GOT3 (cell line): ENCODE measurements at places on chromosomes 5 and 9.

DNA sequence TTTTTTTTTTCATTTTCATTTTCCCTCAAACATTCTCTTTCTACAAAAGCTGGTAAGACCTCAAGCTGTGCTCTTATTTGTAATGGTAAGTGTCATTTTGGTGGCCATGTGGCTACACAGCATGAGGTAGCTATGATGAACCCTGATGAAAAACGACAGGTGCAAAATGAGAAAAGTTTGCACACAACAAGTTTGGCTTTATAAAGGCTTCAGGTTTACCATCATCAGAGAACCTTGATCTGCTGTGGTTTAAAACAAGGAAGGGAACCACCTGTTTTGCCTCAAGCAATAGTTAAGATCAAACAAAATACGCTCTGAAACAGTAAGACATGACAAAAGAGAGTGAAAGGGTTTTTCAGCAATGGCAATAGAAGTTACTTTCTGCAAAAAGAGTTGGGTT, 1124.6 kb upstream of the ACO1 start:
- DNase-seq: no peak

DNA sequence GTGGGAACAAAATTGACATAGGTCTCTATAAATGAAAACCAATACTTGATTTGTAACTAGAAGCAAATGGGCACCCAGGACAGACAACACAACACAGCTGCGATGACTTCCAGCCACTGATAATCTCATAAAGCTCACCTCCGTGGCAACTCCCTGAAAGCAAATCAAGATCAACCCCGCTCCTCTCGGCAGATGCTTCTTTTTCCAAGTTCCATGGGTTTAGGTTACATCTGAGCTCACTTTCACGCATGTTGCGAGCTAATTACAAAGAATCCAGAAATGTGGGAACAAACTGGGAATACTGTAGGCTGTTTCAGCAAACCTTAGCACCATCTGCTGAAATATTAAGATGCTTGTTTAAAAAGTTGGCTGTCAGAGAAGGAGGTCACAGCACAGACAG, 153.9 kb downstream of the ELAVL2 start:
- no peak for DNase-seq

- DNase-seq: no peak
These were observed 11.4 kb upstream of the ARHGAP26 start for GRCh38 chr5:142758796-142759145.

DNA sequence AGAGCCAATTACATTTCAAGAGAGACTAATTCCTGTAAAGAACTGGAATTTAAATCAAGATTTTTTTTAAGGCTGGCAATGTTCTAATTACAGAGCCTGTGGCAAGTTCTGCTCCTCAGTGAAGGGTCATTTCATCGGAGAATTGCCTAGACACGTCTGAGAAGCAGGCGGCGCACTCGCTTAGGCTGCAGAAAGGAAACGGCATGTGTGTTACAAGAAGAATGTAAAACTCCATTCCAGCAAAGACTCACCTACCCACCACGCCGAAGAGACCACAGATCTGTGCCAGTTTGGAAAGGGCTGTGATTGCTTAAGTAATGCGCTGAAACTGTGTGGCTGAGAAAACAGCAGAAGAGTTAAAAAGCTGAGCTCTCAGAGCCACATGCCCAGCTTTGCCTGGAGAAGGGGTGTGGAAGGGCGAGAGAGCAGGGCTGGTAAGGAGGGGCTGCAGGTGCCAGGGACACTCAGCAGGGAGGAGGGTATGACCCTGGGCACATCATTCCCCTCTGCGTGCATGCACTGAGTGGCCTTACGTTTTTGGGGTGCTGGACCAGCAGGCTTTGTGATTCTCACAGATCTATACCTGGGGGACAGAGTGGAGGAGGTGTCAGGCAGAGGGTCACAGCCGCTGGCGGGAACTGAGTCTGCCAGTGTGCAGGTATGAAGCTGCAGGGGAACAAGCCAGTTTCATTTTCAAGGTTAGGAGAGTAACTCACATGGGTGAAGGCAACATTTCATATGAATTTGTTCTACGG, 17.8 kb upstream of the SLC25A51 start:
- no peak for DNase-seq

- no peak for DNase-seq
These were observed 274.1 kb upstream of the C9orf72 start for GRCh38 chr9:27847380-27847779.

DNA sequence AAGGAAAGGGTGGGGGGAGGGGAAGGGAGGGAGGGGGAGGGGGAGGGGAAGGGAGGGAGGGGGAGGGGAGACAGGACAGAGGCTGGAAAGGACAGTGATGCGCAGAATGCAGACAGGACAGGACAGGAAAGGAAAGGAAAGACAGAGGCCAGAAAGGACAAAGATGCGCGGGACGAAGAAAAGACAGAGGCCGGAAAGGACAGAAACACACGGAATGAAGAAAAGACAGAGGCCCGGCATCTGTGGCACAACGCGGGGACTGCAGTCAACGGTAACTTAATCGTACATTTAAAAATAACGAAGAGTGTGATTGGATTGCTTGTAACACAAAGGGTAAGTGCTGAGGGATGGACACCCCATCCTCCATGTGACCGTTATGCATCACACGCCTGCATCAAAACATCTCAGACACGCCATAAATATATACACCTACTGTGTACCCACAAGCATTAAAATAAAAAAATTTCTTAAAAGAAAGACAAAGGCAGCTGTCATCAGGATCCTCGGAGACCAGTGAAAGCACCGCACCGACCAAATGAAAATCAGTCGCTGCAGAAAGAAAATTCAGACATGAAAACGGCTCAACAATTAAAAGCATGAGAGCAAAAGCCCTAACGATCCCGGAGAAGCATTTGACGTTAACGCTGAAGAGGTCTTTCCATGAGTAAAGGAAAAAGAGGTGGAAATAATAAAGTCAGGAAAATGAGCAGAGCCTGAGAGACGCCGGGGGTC, 52.9 kb upstream of the EXOC3 start:
- DNase-seq: no peak

DNA sequence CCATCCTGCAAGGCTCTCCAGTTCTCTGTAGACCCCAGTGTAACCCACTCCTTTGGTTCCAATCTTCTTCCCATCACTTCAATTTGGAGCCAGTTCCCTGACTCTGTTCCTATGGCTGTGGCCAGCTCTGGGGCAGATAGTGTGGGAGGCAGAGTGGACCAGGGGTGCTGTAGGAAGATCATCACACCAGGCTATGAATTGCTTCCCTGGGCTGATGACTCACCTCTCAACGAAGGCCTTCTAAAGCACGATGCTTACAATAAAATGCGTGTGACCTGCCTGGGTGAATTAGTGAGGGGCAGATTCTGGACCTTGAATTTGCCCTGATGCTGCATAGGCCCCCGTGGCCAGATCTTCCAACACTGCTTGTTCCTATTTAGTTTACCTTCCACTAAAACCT, 289.7 kb downstream of the FBXL7 start:
- DNase-seq: no peak

- no peak for DNase-seq
These were observed 51.9 kb upstream of the JAK2 start for GRCh38 chr9:4933177-4933576.

DNA sequence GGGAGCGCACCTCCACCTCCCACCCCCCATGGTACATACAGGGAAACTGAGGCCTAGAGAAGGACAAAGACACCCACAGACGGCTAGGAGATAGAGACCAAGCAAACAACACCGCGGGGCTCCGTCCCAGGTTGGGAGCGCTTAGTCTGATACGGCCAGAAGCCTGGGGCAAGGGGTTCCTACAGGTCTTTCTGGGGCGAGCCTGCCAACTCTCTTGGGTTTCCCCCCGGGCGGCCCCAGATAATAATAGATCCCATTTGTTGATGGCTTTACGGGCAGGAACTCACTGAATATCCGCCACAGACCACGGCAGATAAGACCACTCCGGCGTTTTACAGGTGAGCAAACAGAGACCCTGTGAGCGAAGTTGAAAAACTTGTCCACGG, 5.0 kb upstream of the EBF1 start:
- no peak for DNase-seq

DNA sequence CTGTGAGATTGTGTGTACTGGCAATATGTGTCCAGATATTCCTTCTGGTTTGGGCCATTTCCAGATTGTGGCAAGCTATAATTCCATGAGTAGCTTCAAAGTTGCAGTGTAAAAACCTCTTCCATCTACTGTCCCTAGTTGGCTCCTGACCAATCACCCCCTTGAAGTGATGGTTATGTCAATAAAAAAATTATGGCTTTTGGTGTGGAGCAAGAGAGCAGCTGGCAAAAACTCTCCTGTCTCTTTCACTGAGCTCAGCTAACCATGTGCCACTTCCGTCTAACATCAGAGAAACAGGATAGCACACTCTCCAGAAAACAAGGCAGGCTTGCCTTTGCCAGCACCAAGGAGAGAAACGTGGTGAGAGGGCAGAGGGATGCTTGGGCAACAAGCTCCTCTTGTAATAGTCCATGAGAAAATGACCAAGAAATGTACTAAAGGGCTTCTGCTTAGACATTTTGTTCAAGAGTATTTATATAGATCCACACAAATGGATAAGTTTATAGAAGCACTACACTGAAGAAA, 914.4 kb upstream of the SEMA6A start:
- no peak for DNase-seq
